Activated CD8-positive, alpha-beta memory T cell treated with anti-CD3 and anti-CD28 coated beads, Interleukin-2, amount 50 U/mL, for 4 hours (primary cell): ENCODE measurements at places on chromosomes 6 and 20.
A peak's percentile ranks its signal among the peaks of the same experiment; 100 is the strongest.

DNA sequence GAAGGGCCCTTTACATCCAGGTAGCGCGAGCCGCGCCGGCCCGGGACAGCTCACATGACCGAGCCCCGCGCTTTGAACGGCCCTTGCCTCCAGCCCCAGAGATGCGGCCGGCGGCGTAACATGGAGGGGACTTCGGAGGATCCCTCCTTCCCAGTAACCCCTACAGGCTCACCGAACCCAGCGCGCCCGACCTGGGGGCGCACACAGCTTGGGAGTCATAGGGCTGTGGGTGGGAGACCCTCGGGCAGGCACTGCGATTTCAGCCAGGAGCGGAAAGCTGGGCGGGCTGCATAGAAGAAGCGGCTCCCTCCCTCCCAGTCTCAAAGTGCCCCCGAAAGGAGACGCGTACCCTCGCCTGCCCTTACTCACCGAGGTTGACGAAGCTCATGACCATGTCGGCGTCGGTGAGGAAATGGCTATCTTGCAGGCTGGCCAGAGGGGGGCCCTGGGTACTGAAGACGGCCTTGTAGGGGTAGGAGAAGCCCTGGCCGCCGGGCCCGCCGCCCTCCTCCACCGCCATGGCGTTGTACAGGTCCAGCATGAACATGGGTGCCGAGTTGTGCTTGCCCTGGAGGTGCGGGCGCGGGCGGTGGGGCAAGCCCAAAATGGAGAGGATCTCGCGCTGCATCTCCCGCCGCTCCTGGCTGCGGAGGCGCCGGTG is 975 bp downstream of the BMP7 start:
- DNase-seq: no peak

DNA sequence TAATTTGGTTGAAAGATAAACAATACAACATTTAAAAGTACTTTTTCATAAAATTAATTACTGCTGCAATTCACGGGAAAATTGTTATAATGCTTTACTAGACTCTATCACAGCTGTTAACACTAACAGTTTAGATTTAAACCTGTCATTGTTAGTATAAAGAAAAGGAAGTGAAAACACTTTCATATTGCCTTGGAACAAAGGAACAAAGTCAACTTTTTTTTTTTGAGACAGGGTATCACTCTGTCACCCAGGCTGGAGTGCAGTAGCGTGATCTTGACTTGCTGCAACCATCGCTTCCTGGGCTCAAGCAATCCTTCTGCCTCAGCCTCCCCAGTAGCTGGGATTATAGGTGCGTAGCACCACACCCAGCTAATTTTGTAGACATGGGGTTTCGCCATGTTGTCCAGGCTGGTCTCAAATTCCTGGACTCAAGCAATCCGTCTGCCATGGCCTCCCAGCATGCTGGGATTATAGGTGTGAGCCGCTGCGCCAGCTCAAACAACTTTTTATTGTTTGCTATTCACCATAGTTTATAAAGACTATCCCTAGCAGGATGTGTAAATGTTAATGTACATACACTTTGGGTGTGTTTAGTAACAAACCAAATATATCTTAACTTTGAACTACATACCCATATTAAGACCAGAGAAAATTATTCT is 22.1 kb downstream of the SLC35A1 start:
- DNase-seq: no peak

DNA sequence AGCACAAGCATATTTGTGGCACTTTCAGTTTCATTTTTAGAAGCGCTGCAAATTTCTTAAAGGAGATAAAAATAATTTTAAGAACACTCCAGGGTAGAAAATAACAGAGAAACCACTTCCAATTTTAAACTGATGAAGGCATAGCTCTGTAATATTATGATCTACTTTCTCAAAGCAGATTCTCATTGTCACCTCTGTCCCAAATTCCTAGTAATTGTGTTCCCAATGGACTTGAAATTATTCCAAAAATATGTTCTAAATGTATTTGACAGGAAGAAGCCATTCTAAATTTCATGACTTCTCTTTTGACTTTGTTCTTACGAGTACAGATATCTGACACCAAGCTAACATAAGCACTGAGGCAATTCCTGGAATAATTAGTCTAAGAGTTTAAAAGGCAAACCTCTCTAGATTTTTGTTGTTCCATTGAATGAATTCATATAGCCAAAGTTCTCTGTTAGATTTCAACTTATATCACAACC is 140.2 kb upstream of the CARMIL1 start:
- DNase-seq: no peak

DNA sequence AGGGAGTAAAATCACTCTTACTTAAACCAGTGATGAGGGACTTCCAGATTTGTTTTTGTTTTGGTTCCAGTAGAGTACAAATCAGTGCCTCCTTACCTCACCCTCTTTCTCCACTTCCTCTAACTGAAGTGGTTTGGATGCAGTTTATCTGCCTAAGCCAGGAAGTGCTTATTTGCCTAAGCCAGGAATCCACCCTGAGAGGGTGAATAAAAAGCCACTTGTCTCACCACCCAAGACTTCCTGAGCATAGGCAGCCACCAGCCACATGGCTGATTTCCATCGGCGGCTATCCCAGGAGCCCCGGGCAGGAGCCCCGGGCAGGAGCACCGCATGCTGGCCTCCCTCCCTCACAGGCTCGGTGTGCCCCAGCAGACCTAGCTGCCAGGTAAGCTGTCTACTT is 12.0 kb downstream of the LRP11 start:
- no peak for DNase-seq

DNA sequence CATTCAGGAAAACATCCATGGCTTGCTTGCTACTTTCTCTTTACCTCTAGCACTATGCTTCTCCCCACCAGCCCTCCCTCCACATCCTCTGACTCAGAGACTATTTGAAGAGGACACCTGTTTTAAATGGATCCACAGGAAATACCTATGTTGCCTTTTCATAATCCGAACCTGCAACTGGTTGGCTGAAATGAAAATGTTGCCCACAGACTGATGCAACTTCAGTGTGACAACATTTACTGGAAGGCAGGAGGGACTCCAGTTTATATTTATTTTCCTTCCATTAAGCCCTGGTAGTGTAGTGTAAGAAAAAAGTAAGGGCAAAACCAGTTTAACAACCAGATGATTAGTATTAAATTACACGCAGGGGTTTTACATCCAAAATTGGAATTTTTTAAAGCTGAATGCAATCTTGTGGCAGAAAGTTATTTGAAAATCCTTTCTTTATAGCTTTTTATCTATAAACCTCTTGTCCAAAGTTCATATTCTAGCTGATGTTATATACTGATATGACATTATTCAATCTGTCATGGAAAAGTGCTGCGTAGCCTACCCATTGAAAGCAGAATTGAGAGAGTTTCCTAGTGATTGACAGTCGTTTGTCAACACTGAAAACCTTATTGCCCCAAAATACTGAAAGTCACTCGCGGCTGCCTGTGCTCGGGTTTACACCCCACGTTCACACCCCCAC is 881 bp upstream of the AIG1 start:
- DNase-seq: no peak

DNA sequence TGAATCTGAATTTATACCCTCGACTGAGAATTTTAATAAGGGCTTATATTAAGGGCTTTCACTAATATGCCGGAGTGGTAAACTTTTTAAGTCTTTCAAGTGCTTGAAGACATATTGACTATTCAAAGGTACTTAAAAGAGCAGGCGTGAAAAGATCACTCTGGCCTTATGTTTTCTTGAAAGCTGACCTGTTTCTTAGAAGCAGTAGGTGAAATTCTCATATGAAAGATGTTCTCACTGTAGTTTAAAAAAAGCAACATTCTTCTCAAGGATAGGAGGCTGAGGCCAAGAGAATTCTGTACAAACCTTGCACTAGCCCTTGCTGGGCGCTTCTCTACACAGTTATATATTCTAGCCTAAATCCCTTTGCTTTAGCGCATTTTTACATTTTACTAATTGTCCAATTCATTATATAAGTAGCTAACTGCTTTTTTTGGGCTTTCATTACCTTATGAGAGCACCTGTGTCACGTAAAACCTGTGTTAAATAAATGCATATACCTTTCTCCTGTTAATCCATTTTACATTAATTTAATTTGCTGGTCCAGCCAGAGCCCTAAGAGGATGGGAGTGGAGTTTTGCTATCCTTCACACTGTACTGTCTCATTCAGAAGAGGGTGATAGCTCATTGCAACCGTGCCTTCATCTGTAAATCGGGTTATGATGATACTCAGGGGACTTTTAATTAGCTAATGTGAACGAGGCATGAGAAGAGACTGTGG is 59.6 kb upstream of the HFE start:
- DNase-seq: no peak

DNA sequence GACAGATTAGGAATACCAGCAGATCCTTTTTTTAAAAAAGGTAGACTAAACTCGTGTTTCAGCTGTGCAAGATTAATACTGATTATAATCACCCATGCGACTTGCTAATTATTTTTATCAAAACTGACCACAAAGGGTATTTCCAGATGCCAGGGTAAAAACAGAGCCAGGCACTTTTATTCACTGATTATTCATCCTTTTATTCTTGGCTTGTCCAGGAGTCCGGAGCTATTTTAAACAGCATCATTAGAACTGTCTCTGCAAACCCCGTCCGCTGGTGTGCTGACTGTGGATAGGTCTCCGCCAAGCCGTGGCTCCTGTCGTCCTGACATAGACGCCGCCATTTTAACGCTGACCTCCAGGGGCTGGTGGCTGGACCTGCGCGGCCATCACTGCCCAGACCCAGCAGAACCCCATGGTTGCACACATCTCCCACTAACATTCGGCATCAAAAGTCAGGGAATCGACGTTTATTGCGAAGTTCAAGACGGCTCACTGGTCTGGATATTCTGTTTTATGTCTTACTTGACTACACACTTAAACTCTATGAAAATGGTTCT is 364.8 kb downstream of the THBS2 start:
- no peak for DNase-seq

GRCh38 chr20:44656448-44656847 is 4.9 kb upstream of the ADA start:
- DNase-seq: no peak

DNA sequence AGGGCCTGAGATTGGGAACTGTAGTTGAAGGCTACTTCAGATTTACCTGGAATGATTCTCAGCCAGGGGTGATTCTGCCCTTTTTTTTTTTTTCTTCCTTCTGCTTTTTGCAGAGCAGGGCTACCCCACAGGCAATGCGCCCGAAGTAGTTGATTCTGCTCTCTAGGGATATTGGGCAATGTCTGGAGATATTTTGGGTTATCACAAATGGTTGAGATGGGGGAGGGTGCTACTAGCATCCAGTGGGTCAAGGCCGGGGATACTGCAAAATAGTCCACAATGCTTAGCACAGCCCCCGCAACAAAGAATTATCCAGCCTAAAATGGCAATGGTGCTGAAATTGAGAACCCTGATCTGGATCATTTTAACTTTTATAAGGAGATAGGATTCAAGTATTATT is 71.2 kb upstream of the ZMYND8 start:
- DNase-seq: no peak

DNA sequence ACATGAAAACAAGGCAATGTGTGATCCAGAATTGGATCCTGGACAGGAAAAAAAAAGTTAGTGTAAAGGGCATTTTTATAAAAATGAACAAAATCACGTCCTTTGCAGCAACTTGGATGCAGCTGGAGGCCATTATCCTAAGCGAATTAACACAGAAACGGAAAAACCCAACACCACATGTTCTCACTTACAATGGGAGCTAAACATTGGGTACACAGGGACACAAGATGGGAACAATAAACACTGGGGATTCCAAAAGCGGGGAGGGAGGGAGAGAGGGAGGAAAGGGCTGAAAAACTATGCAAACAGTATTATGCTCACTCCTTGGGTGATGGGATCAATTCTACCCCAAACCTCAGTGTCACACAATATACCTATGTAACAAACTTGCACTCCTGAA is 91.4 kb upstream of the BTBD3 start:
- no peak for DNase-seq

DNA sequence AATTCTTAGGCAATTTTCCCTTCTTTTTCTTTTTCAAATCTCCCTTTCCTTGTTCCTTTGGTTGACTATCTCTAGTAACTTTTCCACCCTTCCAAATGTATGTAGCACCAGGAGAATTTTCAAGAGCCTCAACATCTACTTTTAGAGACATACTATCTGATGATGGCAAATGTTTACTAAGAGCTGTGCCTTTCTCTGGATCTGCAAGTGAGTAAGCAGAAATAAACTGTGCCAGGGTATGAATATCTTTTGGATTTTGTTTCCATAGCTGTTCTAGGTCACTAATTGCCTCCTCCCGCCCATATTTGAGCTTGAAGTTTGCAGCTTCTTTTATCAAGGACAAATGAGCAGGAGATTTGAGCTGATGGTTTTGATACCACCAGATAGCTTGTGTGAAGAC is 69.5 kb downstream of the GTF2H5 start:
- no peak for DNase-seq

GRCh38 chr6:137494988-137495702 is 951 bp upstream of the OLIG3 start:
- DNase-seq: no peak

DNA sequence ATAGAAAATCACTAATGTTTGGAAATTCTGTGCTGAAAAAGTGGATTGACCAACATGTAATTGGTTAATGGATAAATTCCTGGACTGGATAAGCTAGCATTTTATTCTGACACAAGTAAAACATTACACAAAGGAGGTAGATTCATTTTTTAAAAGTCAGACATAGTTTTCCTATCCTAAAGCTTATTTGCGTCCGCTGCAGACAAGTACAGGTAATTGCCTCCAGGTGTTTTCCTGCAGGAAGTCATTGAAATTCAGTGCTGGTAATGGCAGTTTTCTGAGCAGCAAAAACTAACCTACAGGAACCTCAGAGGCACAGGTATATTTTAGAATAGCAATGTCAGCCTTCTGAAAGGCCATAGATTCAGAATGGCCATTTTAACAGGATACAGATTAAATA is 20.0 kb upstream of the HIVEP1 start:
- no peak for DNase-seq

- DNase-seq: no peak
These were observed 68.5 kb upstream of the NFATC2 start for GRCh38 chr20:51610761-51611624.

- DNase-seq: peak; percentile 95
These were observed 30.1 kb downstream of the TRIM38 start for GRCh38 chr6:25992413-25993340.

DNA sequence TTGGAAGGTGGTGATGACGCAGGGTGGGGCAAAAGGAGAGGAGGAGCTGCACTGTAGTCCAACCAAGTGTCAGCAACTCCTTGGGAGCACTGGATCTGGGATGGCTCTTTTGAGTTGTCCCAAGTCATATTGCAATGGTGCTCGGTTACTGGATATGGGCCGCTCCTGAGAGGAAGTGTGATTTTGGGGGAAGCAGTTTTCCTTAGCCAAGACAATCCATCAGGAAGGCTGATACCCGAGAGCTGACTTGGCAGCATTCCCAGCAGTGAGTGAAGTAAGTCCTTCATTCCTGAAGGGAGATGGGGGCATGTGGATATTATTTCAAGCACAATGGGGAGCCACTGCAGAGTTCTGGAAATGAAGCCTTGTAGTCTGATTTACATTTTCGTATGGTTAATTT is 354.1 kb downstream of the RFPL4B start:
- DNase-seq: no peak

GRCh38 chr20:4465212-4465611 is 256.5 kb upstream of the PRND start:
- DNase-seq: no peak
